ENCODE measurements at places on chromosomes 3 and 15.
A peak's percentile ranks its signal among the peaks of the same experiment; 100 is the strongest.

DNA sequence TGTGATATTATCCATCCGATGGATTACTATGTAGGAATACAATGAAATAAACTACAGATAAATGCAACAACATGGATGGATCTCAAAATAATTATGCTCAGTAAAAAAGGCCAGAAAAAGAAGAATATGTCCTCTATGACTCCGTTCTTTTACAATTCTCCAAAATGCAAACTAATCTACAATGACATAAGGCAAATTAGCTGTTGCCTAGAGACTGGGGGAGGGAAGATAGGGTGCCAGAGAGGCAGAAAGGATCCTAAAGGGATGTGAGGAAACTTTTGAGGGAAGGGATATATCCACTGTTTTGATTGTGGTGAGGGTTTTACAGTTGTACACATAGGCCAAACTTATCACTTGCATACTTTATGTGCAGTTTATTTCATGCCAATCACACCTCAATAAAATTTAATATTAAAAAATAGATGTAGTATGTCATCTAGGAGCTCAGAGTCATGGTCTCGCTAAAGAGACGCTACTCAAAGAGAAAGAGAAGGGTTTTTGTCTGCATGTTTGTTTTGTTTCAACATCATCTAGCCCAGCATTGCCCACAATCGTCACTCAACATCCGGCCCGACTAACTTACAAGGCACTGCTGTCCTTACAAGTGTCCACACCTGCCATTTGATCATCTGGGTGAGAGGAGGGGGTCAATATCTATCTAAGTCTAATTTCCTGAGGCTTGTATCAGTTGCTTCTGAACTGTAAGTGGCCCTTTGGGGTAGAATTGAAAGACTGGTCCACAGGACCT is 29.5 kb downstream of the HES1 start:
- DNase-seq = no peak

DNA sequence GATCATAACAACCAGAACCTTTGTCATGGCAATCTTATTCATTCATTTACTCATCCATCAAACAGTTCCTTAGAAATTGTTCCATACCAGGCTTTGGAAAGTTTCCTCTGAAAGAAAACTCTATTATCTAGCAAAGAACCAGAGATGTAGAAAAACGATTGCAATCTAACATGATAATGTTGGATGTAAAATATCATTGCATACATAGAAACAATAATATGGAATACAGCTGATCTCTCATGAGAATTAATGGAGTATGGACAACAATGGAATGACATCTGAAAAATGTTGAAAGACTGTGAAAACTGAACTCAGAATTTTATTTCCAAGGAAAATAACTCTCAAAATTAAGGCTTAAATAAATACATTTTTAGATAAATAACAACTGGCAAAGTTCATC is 665.4 kb downstream of the NLGN1 start:
- no peak for DNase-seq

DNA sequence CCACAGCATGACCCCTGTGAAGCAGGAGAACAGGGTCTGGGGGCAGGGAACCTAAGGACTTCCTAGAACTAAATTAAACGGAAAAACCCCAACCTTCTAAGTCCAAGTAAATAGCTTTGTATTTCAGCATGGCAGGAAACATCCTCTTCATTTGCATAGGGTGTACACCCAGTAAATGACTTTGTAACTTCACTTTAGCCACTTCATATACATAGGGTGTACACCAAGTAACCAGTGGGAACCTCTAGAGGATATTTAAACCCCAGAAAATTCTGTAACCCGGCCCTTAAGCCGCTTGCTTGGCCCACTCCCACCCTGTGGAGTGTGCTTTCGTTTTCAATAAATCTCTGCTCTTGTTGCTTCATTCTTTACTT is 41.8 kb downstream of the FSD2 start:
- no peak for DNase-seq

GRCh38 chr3:189094539-189094938 is 77.2 kb upstream of the TPRG1 start:
- DNase-seq = no peak

- DNase-seq = no peak
Observed at GRCh38 chr3:196631682-196632045, 7.8 kb upstream of the NRROS start.

- no peak for DNase-seq
Observed at GRCh38 chr15:31148297-31149087, 47.0 kb upstream of the TRPM1 start.

- DNase-seq = no peak
Observed at GRCh38 chr15:45201869-45202268, 14.1 kb upstream of the SHF start.

GRCh38 chr15:73965758-73966113 is 26.4 kb downstream of the STOML1 start:
- no peak for DNase-seq

GRCh38 chr15:81575436-81576123 is 201.6 kb upstream of the TMC3 start:
- DNase-seq = no peak

DNA sequence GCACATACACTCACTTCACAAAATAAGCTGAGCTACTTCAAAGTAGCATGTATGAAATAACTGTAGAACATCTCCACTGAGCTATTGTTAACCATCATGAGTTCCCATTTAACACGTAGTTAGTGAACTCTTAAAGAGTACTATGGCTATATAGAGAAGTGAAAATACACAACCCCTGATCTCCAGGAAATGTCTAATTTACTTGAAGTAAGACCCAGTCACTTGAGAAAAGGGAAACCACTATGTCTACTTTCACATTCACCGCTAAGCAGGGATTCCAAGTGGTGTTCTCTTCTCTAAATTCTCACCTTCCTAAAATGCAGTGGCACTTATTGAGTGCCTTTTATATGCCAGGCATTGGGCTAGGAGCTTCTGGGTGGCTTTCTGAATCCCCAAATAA is 35.0 kb upstream of the COLQ start:
- no peak for DNase-seq

DNA sequence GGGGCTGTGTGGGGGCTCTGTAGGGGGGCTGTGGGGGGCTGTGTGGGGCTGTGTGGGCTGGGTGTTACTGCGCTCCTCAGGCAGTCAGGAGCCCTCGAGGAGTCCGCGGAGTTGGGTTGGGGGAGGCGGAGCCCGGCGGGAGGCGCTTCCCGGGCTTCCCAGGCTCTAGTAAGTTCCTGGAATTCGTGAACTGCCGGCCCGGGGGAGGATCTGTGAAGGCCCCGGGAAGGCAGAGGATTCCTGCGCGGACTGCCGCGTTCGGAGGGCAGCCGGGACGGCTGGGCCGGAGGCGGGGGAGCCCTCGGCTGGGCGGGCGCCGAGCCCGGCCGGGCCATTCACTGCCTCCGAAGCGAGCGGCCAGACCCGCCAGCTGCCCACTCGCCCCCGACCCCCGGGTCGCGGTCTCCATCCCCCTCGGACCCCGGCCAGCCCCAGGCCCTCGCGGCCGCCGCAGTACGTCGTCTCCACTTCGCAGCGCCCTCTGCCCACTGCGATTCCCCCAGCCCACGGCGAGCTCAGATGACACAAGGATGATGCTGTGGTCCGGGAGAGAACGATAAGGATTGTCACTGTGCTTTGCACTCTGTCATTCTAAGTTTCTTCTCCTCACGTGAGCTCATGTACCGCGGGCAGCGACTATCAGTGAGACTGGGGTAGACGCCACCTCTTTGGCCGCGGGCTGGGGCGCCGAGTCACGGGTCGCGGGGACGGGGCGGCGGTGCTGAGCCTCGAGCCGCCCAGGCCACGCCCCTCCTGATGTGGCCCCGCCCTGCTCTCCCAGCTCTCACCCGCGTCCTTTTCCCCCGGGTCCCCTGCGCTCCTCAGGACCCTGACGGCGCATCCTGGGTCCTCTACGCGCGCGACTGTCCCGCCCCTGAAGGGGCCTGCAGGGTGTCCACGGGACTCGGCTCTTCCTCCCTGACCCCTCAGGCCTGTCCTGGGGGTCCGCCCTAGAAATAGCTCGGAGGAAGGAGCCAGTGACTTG is 65.3 kb downstream of the KLF13 start:
- DNase-seq = peak; percentile 91

GRCh38 chr3:152828075-152828840 is 6.7 kb upstream of the P2RY1 start:
- no peak for DNase-seq

GRCh38 chr3:14438262-14438661 is 35.9 kb downstream of the SLC6A6 start:
- DNase-seq = no peak

- DNase-seq = no peak
Observed at GRCh38 chr3:51739110-51739509, 32.2 kb downstream of the GRM2 start.

DNA sequence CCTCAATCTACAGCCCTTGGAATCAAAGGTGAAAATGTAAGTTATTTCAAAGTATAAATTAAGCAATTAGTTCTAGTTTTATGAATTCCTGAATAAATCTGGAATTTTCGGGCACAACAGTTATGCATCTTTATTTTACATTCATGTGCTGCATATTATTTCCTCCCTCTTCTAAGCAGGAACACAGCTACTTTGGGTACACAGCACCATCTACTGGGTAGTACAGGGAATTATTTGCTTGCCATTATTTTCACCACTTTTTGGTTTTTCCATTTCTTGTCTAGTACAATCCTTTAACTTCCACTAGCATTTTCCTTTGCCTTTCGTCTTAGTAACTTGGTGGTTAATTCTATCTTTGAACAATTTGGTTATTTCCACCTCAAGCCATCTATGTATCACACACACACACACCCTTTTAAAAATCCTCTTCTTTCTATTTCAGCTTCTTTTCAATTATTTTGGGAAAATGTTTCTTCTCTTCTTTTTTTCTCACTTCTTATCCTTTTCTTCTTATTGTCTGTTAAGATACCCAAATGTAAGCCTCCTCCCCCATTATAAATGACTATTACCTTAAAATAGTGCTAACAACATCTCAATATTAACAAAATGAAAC is 451.0 kb downstream of the MFSD1 start:
- no peak for DNase-seq
